ENCODE measurements at places on chromosomes 5 and 9.

DNA sequence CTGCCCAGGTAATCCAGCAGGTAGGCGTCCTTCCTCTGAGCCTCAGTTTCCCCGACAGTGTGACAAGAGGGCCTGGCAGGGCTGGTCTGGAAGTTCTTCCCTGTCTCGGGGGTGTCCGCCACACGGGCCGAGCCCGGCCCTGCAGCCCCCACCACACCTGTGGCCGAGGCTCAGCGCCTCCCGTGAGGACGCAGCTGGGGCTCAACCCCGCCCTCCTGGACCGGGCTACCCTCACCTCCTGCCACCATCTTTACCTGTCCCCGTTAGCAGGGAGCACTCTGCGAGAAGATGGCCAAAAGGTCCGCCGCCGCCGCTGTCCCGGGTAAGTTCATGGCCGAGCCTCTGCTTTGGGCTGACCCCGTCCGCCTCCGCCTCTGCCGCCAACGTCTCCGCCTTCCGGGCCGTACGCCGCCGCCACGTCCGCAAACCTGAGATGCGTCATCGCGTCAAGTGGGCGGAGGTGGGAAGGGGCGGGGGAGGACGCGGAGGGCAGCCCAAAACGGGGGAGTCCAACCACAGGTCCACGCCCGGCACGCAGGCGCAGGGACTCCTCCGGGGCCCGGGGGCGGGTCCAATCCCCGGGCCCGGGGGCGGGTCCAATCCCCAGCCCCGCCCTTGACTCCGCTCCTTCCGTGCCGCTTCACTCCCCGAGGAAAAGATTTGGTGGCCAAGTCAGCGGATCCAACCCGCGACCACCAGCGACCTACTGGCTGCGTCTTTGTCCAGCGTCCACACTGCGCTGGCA lies at the start of gene LYSMD3:
TSS of gene LYSMD3 (minus strand) at position 391 of the 745 bp plus-strand sequence. CDS start 4,295 bp downstream, outside the sequence.
- DNase-seq: peak; percentile 72

DNA sequence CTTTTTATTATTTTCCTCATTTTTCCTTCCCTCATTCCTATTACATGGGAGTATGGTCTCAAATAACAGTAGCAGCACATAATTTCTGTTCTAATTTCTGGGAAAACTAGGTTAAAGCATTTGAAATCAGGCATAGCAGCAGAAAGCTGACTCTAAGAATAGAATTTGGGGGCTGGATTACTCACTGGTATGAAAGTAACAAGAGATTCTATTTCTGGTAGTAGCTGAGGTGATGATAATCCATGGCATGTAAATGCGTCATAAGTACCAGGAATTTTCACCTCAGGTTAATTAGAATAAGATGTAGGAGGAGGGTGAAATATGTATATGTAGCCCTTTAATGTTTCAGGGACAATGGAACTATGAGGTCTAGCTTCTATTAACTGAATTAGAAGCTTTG lies 662.0 kb downstream of the PTPRD start:
- DNase-seq: no peak

GRCh38 chr5:127876384-127876783 lies 173.2 kb downstream of the CCDC192 start:
- DNase-seq: no peak

DNA sequence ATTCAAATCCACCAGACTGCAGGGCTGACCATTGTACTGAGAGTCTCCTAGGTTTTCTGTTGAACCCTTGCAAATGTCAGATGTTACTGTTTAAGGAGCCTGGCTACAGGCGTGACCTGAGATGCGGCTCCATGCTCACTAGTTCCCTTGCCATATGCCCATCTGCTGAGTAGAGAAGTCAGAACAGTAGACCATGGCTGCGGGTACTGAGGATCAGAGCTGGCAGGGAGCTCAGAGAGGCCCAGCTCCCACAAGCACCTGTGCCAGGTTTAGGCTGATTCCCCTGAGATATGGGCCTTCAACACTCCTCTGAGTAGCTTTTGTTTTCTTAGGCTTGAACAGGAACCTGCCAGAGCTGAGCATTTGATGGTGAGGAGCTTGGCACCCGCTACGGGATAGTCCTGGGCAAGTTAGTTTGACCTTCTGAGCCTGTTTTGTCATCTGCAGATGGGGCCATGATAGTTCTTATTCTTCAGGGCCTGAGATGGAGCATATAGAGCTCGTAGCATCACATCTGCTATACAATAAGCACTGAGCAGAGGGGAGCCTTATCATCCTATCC lies 83.7 kb downstream of the BOD1 start:
- DNase-seq: no peak

DNA sequence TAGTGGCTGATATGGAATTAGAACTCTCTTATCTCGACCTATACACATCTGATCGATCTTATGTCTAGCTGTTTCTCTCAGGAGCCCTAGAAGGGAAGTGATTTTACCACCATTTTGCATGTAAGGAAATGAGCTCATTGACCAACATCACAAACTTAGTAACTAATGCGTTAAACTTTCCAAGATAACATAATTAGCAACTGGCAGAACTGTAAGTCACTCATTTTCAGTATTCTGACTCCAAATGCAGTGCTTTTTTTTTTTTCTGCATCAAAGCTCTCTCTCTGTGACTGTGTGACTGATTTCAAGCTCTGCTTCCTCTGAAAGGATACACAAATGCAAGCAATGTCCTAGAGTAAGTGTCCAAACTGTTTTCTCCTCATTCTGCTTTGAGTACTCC lies 68.1 kb upstream of the FBXL7 start:
- DNase-seq: no peak

DNA sequence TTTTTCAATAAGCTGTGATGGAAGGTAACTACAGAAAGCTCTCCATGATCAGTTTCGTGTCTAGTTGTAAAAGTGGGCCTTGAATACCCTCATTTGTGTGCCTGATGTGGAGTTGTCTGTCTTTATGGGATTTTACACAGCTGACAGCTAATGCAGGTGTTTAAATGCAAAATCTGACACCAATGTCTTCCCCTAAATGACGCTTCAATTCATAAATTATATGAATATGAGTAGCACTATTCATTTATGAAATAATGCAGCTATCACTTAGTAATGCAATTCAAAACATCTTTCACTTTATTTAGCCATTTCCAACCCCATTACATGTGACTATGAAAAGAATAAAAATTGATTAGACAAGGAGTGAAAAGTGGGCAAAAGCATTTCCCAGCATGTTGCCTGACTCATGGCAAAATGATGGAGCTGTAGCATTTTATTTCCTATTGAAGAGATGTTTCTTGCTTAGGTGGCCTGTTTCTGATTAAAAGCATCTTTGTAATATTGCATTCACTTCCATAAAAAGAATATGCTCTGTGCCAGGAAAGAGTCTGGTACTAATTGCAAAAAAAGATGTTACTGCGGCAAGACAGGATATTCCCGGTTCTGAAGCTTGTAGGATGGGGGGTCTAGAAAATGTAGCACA lies 116.7 kb upstream of the HAPLN1 start:
- DNase-seq: no peak

DNA sequence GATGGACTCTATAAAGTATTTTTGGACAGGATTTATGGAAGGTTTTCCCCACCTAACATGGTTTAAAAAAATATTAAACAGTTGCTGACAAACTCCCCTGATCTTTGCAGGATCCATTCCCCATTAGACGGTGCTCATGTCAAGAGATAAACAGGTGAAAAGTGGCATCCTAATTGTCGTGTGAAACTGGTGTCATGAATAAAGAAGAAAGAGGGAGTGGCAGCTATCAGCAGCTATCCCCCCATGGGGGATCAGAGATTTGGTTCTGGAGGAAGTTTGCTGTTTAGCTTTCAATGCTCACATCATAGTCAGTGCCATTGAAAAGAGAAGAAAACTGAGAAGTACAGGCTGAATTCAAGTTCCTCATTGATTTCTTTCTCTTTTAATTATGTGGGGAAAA lies 329.3 kb upstream of the BRINP1 start:
- DNase-seq: no peak

- no peak for DNase-seq
Observed at GRCh38 chr9:72150661-72151060, 1.4 kb downstream of the GDA start.

- peak; percentile 66 for DNase-seq
Observed at GRCh38 chr9:18542837-18543405, 69.0 kb downstream of the ADAMTSL1 start.

- peak; percentile 90 for DNase-seq
Observed at GRCh38 chr5:35138232-35138631, 90.5 kb upstream of the AGXT2 start.

DNA sequence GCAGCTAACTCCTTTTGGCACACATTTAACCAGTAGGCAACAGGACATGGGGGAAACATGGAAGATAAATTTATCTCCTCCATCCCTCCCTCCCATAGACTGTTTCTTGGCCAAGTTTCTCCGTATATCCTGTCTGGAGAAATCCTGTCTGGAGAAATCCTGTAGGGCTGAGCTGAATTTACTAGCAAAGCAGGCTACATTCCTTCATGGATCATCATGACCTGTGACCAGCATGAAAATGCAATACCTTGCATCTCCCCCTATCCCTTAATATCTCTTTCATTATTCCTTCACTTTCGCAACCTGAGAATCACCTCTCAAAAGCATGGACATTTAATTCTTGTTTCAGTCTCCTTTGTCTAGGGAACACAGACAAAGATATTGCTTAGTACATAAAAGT lies 379.1 kb downstream of the PSAT1 start:
- no peak for DNase-seq

DNA sequence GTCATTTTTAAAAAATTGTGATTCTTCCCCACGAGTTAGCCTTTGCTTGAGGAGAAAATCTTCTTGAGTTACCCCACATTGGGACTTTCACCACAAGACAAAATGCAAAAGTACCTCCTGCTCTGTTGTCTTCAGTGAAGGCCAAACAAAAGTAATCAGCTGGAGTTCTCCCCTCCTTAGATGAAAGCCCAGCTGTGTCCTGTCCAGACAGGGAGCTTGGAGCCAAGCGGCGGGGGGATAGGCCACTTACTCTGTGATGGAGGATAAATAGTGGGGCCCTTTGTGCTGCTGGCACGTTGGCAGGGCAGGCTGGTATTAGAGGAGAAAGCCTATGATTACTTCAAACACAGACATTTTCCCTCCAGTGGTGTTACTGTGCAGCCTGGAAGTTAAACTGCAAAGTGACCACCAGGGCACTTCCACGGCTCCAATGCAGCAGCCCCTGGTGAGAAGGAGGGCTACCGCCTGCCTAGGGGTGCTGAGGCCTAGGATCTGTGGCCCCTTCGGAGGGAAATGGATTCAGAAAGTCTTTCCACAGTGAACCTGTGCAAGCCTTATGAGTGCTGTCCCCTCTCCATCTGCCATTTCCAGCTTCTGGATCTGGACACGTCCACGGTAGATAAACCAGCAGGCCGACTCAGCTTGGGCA lies 155.0 kb downstream of the TMEM167A start:
- no peak for DNase-seq

DNA sequence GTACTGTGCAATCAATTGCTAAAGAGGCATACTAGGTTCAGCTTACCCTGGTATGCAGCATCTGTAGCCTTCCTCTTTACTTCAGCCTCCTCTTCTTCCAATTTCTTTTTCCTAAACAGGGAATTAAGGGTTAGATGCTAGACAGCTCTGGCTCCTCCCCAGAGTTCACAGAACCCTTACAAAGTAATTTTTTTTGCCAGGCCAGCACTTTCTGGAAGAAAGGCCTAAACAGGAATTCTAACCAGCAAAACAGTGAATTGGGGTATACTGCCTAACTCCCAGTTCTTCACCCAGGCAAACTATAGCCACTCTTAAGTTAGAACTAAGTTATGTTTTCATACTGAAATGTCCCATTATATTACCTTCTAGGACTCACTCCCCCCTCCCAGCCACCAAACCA lies 8.1 kb downstream of the BRD8 start:
- DNase-seq: no peak

DNA sequence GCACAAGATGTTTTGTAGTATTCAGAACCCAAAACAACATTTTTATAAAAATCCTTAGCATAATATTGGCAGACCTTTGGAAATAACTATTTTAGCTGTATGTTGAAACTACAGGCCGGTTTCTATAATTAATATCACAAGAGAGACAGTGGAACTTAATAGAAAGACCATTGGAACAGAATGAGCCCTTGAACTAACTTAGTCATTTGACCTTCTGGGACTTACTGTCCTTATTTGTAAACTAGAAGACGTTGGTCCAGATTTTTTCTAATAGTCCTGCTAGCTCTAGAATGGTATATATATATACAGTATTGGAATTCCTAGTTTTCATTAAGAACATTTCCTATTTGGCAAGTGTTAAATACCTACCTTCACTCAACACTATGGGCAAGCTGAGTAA lies 69.5 kb upstream of the ALDH1A1 start:
- DNase-seq: no peak

DNA sequence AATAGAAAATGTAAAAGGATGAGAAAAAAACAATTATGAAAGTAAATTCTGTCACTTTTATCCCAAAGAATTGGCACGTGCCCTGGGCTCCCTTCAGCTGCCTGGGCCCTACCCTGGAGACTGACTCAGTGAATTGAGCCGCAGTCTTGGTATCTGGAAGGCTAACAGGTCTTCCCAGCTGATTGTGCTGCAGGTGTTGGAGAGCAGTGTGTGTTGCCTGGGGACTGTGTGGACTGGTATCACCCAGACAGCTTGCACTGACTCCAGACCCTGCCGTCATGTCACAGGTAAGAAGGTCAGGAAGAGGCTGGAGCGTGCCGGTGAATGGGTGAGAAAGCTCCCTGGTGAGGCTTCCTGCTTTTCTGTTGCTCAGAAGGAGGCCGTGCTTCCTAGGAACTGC lies 83.3 kb downstream of the AOPEP start:
- DNase-seq: no peak

GRCh38 chr5:6501701-6502100 lies 53.0 kb downstream of the UBE2QL1 start:
- DNase-seq: no peak

GRCh38 chr5:89871906-89872305 lies 537.6 kb downstream of the CETN3 start:
- DNase-seq: no peak

DNA sequence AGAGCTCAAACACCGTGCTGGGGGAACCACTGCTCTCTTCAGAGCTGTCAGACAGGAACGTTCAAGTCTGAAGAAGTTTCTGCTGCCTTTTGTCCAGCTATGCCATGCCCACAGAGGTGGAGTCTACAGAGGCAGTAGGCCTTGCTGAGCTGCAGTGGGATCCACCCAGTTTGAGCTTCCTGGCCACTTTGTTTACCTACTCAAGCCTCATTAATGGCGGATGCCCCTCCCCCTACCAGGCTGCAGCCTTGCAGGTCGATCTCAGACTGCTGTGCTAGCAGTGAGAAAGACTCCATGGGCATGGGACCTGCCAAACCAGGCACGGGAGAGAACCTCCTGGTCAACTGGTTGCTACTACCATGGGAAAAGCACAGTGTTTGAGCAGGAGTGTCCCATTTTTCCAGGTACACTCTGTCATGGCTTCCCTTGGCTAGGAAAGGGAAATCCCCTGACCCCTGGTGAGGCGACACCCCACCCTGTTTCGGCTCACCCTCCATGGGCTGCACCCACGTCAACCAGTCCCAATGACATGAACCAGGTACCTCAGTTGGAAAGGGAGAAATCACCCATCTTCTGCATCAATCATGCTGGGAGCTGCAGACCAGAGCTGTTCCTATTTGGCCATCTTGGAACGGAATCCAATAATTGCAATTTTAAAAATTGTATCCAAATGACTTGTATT lies 246.9 kb upstream of the ADAMTS16 start:
- no peak for DNase-seq

GRCh38 chr5:68534956-68535520 lies 319.5 kb downstream of the PIK3R1 start:
- DNase-seq: no peak

- no peak for DNase-seq
Observed at GRCh38 chr5:75450069-75450468, 61.4 kb downstream of the CERT1 start.
